Stimulated activated CD8-positive, alpha-beta memory T cell treated with anti-CD3 and anti-CD28 coated beads, Interleukin-7, amount 100 ng/mL, for 1 hour (primary cell): ENCODE measurements at places on chromosomes 1 and 21.

DNA sequence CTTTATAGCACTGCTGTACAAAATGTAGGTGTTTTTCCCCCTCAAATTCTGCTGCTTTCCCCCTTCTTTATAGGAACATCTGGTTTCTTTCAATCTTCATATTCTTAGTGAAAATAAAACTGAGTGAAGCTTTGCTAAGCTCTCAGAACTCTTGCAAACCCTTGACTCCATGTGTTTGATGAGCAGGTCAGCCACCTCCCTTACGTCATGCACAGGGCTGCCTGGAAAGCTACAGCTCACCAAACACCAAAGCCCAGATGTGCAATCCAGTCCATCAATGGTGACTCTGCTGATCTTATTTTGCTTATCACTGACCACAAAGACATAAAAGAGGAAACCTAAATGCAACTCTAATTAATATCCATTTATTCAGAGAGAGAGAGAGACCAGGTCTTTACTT is 5.5 kb downstream of the CACNA1E start:
- DNase-seq: no peak

- DNase-seq: no peak
Measured at GRCh38 chr1:99993468-99993845, 23.7 kb downstream of the SLC35A3 start.

GRCh38 chr1:242747233-242747632 is 222.7 kb upstream of the PLD5 start:
- DNase-seq: no peak

DNA sequence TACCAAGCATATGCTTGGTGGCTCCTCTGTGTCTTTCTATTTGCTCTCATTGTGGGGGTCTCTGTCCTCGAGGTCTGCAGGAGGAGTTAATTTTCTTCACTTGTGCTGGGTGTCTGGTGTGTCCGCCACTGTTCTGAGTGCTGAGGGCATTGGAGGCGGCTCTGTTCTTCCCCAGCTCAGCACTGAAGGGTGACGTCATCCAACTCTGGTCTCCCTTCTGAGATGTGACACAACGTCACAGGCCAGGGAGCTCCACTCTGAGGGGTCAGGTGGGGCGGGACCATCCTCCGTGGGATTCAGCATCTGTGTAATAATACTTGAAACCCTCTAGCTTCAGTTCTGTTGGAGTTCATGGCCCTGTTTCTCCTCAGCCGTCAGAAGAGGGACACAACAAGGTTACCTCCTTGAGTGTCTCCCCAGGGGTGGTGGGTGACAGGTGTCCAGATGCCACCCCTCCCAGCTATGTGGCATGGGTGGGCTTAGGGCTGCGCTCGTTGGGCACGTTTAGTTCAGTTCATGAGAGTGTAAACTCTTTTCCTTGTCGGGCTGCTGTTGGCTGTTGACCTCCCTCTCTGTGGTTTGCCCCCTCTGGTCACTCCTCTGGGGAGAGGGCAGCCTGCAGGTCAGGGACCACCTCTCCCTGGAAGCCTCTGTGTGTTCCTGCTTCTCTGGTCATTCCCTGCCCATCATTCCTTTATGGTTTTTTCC is 3.1 kb downstream of the IBA57 start:
- DNase-seq: no peak

GRCh38 chr1:245953876-245954660 is 553.0 kb downstream of the SMYD3 start:
- no peak for DNase-seq

GRCh38 chr1:45913731-45914501 is 110.5 kb downstream of the MAST2 start:
- no peak for DNase-seq

DNA sequence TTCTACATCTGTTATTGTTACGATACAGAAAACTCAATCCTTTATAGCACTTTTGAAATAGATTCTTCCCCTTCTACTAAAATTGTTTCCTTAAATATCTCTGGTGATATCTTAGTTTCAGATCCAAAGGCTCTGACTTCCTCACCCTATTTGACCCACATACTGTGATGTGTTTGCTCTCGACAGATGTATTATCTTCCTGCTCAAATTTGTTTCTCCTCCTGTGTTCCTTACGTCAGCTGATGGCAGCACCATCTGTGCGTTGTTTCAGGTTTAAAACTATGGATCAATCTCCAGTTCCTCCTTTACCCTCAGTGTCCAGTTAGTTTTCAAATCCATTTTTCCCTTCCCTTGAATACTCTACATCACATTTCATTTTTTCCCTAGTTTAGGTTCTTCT is 274.4 kb downstream of the RYR2 start:
- DNase-seq: no peak

DNA sequence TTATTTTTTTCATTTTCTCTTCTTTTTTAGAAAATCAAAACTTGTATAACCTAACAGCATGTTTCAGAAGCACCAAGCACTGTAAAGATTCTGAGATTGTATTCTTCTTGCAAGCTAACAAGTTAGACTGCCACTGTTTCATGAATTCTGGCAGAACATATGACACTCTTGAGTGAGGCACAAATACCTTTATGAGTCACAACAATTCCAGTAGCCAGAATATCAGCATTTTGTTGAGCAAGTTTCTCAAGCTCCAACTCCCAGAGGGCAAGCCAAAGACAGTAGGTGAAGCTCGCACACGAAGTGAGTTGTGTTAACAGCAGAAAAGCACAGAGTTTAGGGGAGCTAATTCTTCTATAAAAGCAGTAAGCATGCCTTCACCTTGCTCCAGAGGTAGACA is 268.8 kb upstream of the NCAM2 start:
- no peak for DNase-seq

GRCh38 chr1:111937147-111937725 is 52.2 kb downstream of the KCND3 start:
- no peak for DNase-seq

GRCh38 chr1:234955107-234955731 is 173.4 kb downstream of the TOMM20 start:
- DNase-seq: no peak

GRCh38 chr1:203342192-203342940 is 8.6 kb downstream of the FMOD start:
- DNase-seq: no peak

- DNase-seq: no peak
Measured at GRCh38 chr1:183734543-183735036, 70.3 kb upstream of the RGL1 start.

DNA sequence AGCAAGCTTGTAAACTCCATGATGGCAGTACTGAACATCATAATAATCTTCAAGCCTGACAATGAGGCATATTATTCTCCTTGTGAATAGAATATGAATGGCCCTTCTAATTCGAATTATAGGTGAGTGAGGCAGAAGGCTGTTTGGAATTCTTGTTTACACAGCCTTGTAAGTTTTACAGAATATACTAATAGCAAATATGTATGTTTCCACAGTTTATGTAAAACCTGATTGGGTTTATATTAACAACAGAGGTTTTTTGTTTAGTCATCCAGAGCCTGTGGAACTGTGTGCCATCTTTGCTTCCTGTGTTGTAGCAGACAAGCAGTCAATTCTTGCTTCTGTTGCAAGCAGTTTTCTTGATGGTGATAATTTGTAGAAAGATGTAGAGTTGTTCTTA is 8.0 kb downstream of the OSBPL9 start:
- no peak for DNase-seq

GRCh38 chr1:25020851-25021590 is 90.9 kb upstream of the RUNX3 start:
- DNase-seq: no peak

- no peak for DNase-seq
Measured at GRCh38 chr1:153261281-153262069, 2.0 kb downstream of the LORICRIN start.

DNA sequence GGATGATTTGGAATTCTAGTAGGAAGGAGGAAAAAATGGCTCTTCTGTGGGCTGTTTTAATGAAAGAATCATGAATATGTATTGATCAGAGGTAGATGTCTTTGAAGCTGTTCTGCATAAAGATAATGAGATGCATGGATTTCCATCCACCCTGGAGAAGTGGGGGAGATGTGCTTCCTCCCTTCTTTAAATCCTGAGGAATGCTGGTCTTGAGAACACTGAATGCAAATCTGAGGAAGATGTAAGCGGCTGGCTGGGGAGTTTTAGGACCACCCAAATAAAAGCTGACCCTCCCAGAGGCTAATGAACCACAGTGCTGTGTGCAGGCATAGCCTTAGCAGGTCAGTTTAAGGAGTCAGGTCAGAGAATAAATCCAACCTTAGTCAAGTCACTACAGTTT is 37.3 kb downstream of the ZMYND12 start:
- no peak for DNase-seq

DNA sequence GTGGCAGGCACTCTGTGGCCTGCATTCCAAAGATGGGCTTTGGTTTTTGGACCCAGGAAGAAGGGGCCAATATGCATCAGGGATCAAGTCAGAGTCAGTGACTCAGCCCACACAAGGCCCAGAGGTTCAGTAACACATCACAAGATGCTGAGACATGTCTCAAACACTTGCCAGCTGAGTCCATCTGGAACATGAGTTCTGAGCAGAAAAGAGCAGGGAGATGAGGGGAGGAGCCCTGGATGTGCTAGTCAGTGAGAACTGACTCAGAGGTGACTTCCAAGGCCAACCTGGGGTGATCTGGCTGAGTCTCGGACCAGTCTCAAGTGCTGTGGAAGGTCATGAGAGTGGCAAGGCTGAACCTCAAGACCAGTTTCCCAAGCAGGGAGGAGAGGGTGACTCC is 150.1 kb downstream of the CDC7 start:
- DNase-seq: no peak

DNA sequence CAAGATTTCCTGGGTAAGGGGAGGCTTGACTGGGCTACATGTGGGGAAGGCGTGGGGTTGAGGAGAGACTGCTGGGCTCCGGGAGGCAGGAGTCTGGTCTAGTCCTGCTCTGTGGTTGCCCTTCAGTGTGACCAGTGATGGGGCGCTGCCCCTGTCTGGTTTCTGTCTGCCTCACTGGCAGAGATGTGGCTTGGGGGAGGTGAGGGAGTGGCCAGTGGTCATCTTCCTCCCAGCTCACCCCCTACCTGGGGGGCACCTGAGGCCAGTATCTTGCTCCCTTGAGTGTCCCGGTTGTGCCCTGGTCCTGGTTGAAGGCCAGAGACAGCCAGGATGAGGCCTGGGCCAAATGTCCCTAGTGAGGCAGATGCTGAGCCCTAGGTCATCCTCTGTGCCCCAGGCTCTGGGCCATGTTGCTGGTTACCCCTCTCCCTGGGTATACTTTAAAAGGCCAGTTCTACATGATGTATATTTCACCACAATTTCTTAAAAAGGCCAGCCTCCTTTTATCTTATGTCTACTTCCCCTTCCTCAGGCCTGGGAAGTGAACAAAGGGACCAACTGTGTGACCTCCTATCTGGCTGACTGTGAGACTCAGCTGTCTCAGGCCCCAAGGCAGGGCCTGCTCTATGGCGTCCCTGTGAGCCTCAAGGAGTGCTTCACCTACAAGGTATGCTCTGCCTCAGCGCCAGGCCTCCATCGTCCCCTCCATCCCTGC is 10.5 kb downstream of the FAAH start:
- no peak for DNase-seq

DNA sequence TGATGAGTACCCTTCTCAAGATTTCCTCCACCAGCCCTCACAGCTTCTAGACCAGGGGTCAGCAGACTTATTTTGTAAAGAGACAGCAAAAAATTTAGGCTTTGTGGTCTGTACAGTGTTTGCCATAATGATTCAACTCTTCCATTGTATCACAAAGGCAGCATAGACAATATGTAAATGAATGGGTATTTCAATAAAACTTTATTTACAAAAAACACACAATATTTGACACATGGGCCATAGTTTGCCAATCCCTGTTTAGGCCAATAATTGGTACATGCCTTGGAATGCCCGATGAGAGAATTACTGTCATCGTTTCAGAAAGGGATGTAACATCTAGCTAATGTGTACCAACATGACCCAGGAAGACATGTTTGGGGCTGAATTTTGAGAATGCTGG is 178.9 kb upstream of the GALNT2 start:
- no peak for DNase-seq

DNA sequence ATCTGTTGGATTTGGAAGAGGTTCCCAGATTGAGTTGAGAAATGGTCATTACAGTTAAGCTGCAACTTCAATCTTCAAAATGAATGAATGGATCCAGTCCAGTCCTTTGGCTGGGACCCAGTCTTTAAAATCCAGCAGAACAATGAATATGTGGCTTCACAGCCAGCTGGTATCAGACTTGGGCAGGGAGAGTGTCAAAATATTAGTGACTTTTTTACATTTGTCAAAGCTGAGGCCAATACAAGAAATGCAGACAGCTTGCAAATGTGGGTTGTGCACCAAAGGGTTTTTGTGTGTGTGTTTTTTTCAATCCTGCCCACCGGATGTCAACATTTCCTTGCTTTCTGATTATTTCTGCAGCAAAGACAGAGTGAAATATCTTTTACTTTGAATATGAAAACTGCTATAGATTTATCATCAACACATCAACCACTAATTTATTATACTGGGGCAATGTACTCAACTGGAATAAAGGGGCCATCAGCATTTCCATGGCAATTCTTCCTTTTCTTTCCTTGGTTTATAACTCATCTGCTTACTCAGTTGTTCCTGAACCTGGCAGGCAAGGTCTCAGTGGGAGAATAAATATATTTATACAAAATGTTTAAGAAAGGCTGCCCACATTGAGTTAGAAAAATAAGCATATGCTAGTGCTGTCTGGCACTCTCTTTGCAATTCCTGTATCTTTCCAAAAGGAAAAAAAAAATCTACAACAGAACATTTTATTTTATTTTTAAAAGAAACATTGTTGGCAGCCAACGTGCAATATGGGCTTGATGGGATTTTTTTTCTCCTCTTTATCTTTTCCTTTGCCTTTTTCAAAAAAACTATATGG is 491.6 kb upstream of the C1orf87 start:
- no peak for DNase-seq

DNA sequence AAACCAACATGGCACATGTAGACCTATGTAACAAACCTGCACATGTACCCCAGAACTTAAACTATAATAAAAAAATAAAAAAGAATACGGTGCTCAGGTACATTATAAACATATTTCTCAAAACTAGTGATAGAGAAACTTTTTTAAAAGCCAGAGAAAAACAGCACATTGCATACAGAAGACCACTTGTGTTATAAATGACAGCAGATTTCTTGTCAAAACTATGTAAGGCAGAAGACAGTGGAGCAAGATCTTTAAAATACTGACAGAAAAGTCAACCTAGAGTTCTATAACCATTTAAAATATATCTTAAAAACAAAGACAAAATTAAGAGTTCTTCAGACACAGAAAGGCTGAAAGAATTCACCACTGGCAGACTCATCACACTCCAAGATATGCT is 144.7 kb downstream of the NEGR1 start:
- no peak for DNase-seq

DNA sequence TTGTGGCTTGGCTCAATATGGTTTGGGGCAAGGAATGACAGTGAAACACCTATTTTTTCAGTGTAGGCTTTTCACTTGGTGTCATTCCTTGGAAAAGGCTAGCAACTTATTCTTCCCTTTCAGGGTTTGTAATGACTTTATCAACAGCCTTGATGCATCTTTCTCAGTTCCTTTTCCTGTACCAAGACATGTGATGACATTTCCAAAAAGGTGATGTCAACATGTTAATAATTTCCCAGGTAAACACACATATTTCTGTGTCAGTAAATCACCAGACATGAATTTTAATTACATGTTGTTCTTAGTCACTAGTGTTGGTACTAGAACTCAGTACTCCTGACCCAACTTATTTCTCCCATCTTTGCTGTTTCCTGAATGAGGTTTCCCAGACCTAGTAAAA is 37.8 kb upstream of the RRP15 start:
- no peak for DNase-seq

- no peak for DNase-seq
Measured at GRCh38 chr1:27070390-27071048, 57.9 kb upstream of the TENT5B start.

GRCh38 chr1:116908266-116908665 is 1.4 kb upstream of the PTGFRN start:
- DNase-seq: no peak

GRCh38 chr1:184056921-184057555 is 5.5 kb downstream of the TSEN15 start:
- DNase-seq: no peak
